Hematopoietic multipotent progenitor cell treated with erythropoietin and hydrocortisone succinate and interleukin-3 and kit ligand, for 8 days (in vitro differentiated cells): ENCODE measurements at places on chromosomes 13 and 19.
A peak's percentile ranks its signal among the peaks of the same experiment; 100 is the strongest.

GRCh38 chr13:23639674-23640073 lies 69.5 kb downstream of the TNFRSF19 start:
- no peak for DNase-seq

DNA sequence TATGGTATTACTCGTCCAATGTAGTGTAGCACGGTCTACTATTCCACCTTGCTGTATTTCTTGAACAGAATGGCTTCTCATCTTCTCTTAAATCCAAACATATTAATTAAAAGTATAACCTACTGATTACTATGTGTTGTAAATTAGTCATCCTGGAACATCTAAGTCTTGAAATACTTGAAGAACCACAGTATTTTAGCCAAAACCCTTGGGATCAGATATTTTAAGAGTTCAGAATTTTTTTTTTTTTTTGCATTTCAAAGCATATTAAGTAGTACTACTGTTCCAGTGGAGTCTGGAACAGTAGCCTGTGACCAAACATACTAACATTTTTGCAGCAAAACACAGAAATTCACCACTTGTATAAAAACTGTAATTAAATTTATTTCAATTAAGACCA lies 30.1 kb downstream of the ZC3H13 start:
- no peak for DNase-seq

DNA sequence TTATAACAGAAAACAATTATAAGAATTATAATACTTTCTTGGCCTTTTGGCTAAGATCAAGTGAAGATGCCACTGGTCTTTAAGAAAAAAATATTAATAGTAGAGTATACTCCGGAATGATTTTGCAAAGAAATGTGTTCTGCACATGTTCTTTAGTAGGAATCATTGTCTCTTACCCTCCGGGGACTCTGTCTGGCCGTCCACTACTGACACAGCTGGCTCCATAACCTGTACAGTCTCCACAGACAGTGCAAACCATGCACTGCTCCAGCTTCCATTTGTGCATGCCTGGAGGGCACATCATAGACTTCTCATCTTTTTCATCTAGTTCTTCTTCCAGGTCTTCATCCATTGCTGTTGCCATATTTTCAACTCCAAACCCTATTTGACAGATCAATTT lies 75.9 kb downstream of the MYCBP2 start:
- no peak for DNase-seq

GRCh38 chr13:46812301-46812797 lies 15.4 kb upstream of the ESD start:
- no peak for DNase-seq

DNA sequence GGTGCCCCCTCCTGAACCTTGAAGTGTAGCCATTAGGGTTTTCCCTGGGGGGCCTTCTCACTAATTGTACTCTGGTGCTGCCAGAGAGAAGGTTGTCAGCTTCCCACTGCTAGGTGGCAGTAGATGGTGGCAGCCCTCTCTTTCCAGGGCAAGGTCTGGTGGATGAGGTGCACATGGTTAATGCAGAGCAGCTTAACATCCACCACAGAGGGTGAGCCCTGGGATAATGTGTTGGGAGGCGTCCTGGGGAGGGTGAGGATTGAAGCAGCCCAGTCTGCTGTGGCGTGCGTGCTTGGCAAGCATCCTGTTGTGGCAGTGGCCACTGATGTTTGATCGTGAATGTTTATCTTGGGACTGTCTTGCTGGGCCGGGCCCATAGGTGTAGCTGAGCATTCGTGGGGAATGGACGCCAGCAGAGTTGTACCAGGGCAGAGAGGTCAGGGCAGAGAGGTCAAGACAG lies 5.8 kb downstream of the EGLN2 start:
- no peak for DNase-seq

DNA sequence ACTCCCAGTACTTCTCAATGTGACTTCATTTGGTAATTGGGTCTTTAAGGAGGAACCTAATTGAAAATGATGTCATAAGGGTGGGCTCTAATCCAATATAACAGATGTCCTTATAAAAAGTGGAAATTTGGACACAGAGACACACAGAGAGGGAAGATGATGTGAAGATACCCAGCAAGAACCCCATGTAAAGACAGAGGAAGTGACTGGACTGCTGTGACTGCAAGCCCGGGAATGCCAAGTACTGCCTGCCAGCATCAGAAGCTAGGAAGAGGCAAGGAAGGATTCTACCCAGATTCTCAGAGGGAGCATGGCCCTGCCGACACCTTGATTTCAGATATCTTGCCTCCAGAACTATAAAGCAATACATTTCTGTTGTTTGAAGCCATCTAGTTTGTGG lies 239.3 kb downstream of the KCTD12 start:
- no peak for DNase-seq

DNA sequence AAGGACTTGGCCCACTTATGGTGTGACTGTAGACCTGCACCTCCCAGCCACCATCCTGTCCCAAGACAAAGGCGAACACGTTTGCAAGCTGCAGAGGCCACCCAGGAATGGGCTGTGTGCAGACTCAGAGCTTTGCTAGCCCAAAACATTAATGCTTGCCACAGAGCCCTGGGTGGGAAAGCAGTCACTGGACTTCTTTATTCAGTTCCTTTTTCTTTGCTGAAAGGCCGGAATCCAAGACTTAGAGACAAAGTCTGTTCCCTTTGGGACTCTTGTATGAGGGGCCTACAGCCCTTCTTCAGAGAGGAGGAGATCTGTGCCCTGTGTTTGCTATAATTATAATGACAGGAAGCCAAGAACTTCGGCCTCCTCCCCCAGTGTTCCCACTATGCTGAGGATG lies 167.8 kb downstream of the DLEU7 start:
- DNase-seq: no peak

- peak; percentile 71 for DNase-seq
Measured at GRCh38 chr13:41905600-41906254, 55.2 kb downstream of the VWA8 start.

GRCh38 chr19:18894254-18895037 lies 1.5 kb downstream of the CERS1 start:
- peak; percentile 34 for DNase-seq

DNA sequence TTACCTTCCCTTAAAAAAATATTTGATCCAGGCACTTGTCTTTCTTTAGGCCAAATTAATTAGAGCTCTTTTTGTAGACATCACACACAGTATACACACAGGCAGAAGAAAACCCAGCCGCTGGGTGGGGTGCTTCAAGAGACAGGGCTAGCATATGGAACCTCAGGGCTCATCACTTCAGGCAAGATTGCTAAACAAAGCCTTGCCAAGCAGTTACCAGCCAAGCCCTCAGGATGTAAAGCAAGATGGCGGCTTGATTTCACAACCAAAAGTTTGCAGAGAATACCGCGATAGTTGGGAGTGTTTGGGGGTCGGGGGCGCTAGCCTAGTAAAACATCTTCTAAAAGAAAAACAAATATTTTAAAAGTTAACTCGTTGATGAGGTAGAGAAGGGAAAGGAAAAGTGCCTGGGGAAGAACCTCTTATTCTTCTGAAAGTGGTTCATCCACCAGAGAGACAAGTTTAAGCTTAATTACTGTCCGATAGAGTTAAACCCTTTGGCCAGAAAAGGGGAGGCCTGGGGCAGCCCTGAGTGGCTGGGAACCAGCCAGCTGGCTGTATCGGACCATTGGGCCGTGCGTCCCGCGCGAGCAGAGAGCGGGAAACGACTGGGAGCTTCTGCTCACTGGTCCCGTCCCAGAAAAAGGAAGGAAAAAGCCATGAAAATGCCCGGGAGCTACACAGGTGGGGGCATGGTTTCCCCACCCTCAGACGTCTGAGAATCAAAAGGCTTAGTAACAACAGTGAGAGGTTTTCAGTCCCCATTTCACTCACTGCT lies 254.9 kb upstream of the PCDH20 start:
- no peak for DNase-seq

GRCh38 chr13:79585033-79585432 lies 104.1 kb downstream of the NDFIP2 start:
- peak; percentile 1 for DNase-seq

DNA sequence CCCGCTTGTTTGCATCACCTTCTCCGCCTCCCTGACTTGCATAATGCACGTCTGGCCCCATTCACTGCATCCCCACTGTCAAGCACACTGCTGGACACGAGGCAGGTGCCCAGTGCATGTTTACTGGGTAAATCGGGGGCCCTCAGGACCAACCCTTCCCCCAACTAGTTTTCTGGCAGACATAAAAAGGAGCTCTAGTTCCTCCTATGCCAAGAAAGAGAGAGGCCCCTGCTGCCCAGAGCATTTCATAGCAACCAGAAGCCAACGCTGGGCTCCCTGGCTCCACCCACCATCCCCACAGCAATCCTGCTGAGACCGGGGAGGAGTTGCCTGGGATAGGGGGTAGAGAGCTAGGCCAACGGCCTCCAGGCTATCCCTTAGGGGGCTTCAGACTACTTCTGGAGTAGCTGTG lies 23.2 kb downstream of the ANKRD27 start:
- DNase-seq: no peak

DNA sequence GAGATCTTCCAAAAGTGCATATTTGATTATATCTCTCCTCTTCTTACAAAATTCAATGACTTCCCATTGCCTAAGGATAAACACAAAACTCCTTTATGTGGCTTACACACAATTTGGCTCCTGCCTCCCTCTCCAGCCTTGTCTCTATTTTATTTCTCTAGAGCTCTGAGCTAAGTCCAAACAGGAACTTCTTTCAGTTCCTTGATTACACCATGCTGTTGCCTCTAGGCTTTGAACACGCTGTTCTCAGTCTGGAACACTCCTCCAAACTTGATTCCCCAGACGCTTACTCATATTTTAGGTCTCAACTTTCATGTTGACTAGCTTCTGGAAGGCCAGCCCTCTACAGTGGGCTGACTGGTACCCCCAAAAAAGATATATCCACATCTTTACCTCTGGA lies 258.5 kb downstream of the COG6 start:
- no peak for DNase-seq

DNA sequence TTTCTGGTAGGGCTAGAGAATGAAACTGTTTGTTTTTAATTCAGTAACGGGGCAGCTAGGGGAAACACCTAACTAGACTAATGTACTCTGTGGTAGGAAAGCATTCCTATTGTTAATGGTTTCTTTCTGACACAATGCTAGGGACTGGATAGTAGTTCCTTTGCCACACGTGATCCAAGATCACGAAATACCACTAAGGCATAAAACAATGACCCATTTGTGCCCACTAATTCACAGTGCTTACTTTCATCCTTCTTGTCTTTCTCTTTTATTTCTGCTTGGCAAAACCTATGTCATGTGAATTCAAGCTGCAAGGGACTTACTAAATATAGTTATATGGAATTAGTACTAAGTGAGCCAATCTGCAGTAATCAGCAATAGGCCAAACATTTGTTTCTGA lies 834.1 kb upstream of the SLITRK6 start:
- DNase-seq: no peak

DNA sequence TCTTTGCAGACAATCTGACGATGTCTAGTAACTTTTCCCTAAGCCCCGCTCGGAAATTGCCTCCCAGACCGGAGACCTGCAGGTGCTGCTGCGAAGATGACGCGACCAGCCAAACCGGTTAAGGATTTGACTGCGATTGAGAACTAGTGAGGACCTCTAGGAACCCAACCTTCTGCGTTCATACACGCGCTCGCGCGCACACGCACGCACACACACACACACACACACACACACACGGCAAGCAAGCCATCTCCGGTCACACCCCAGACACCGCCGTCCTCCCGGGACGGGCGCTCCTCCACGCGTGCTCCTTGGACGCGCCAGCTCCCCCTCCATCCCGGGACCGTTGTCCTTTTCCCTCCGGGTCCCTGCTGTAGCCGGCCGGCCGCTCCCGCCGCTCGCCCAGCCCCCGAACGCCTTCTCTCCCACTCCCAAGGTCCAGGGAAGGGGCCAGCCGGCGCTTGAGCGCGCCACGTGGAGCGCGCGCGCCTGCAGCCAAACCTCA lies 1.2 kb downstream of the TBC1D4 start:
- DNase-seq: peak; percentile 55

- DNase-seq: no peak
Measured at GRCh38 chr13:96982672-96983071, 11.6 kb downstream of the OXGR1 start.

- no peak for DNase-seq
Measured at GRCh38 chr13:47277774-47278173, 380.9 kb upstream of the HTR2A start.

GRCh38 chr19:15563325-15563794 lies 51.7 kb upstream of the CYP4F8 start:
- peak; percentile 84 for DNase-seq

DNA sequence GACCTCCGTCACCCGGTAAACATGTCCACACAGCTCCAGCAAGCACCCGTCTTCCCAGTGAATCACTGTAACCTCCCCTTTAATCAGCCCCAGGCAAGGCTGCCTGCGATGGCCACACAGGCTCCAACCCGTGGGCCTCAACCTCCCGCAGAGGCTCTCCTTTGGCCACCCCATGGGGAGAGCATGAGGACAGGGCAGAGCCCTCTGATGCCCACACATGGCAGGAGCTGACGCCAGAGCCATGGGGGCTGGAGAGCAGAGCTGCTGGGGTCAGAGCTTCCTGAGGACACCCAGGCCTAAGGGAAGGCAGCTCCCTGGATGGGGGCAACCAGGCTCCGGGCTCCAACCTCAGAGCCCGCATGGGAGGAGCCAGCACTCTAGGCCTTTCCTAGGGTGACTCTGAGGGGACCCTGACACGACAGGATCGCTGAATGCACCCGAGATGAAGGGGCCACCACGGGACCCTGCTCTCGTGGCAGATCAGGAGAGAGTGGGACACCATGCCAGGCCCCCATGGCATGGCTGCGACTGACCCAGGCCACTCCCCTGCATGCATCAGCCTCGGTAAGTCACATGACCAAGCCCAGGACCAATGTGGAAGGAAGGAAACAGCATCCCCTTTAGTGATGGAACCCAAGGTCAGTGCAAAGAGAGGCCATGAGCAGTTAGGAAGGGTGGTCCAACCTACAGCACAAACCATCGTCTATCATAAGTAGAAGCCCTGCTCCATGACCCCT lies 9.0 kb upstream of the CEACAM5 start:
- DNase-seq: no peak

- DNase-seq: no peak
Measured at GRCh38 chr13:31011901-31012654, 79.6 kb downstream of the TEX26 start.

- no peak for DNase-seq
Measured at GRCh38 chr13:59631271-59631670, 532.5 kb downstream of the DIAPH3 start.

GRCh38 chr19:6720369-6721137 lies at the start of gene C3:
TSS of gene C3 (minus strand) at chr19:6720650. CDS start at chr19:6720589, 61 bp downstream.
- DNase-seq: no peak

DNA sequence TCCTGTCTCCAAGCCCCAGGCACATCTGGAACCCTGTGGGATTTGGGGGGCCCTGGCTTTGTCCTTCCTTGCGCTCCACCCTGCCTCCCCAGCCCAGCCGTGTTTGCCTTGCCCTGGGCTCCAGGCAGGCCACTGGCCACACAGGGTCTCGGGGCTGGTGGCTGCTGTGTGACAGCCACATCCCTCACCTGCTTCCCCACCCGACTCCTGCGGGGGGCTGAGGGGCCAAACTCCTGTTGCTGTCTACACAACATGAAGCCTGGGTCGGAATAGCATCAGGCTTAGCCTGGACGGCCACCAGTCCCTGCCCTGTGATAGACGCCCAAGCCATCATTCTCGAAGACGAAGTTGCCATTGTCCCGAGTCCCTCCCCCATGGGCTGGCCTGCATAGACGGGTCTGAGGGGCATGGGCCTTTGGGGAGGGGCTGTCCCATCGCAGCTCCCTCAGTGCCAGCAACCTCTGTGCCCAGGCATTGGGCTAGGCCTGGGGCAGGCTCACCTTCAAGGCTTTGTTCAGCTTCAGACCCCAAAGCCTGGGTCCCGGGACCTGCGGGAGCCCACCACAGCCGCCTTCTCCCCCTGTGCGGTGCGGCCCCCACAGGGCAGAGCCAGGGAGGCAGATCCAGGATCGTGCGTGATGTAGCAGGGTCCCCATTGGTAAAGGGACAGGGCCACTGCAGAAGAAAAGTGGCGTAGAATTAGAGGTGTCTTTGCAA lies 15.5 kb upstream of the TEKTIP1 start:
- DNase-seq: no peak

- DNase-seq: no peak
Measured at GRCh38 chr13:62510906-62511655, 1095.4 kb upstream of the PCDH20 start.
